ENCODE measurements at places on chromosomes 7 and 10.

GRCh38 chr7:134367956-134368749 is 51.4 kb upstream of the SLC35B4 start:
- no peak for DNase-seq

DNA sequence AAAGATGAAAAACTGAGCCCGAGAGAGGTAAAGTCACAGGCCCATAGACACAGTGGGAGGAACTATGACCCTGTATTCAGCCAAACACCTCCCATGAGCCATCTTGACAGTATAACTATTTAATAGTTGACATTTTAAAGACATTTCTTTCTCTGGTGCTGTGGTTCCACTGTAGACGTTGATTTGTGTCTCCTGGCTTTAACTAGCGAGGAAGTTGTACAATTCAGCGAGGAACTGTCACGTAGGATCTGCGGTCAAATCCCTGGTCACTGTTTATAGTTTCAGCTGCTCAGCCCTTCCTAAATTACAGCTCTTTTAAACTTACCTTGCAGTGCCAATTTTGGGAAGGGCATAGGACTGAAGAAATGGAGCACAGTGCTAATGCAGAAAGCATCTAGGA is 7.1 kb upstream of the CELF2 start:
- DNase-seq: no peak

GRCh38 chr7:101128040-101128834 is 1.3 kb downstream of the SERPINE1 start:
- DNase-seq: no peak

GRCh38 chr7:30616318-30616717 is 21.6 kb downstream of the GARS1 start:
- DNase-seq: no peak

DNA sequence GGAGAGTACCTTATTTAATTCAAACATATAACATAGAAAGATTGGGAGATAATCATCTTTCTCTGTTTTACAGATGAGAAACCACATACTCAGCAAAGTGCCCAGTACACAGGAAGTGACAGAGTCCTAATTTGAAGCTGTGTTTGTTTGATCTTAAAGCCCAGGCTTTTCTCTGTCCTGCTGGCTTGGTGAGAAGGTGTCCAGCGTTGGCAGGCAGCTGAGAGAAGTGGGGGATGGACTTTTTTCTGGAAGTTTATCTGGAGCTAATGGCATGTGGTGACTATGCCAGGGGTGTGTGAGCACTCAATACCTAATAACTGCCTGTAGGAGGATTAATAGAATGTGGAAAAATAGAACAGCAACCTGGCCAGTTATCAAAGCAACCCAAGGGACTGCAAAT is 60.8 kb downstream of the NPSR1 start:
- DNase-seq: no peak

DNA sequence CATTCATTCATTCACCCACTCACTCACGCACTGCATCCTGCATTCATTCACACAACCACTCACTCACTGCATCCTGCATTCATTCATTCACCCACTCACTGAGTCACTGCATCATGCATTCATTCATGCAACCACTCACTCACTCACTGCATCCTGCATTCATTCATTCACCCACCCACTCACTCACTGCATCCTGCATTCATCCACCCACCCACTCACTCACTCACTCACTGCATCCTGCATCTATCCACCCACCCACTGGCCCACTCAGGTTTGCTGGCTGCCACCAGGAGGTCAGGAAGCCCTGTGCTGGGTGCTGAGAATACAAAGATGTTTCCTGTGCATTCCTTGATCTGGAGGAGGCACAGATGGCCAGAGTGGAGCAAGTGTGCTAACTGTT is 2.3 kb upstream of the SNX8 start:
- DNase-seq: no peak

GRCh38 chr7:114940220-114940619 is 18.3 kb downstream of the MDFIC start:
- DNase-seq: no peak

GRCh38 chr10:111455776-111456426 is 379.1 kb downstream of the ADRA2A start:
- no peak for DNase-seq

GRCh38 chr7:82932516-82932915 is 230.2 kb downstream of the PCLO start:
- no peak for DNase-seq

DNA sequence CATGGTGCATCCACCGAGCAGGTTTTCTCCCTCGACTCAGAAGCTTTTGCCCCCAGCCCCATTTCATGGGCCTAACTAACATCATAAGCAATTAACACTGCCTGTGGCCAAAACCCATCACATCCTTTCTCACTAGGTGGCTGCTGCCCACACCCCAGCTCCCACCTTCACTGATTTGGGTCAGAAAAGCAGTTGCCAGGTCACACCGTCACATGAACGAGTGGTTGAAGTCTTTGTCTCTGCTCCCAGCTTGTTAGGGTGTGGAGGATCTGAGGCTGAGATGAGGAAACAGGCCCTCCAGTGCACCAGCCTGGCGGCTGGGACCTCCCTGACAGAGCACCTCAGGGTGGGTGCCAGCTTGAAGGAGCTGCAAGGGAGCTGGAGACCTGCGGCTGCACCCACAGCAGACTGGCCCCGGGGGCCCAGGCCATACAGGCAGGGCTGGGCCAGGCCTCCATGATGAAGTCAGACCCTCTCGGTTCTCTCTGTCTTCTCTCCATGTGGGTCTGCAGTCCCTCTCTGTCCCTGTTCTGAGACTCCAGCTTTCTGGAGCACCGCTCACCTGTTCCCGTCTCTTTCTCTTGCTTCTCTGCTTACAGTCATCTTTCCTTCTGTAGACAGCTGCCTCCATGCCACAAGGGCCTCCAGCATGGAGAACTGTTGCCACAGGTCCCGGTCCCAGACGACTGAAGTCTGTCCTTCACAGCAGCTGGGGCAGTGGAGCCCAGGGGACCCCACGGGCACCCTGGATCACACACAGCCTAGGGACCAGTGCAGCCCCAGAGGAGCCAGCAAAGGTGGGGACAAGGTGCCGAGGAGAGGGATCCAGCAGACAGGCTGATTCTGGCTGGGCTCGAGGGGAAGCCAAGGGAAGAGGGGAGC is 13.8 kb upstream of the INPP5A start:
- DNase-seq: no peak

DNA sequence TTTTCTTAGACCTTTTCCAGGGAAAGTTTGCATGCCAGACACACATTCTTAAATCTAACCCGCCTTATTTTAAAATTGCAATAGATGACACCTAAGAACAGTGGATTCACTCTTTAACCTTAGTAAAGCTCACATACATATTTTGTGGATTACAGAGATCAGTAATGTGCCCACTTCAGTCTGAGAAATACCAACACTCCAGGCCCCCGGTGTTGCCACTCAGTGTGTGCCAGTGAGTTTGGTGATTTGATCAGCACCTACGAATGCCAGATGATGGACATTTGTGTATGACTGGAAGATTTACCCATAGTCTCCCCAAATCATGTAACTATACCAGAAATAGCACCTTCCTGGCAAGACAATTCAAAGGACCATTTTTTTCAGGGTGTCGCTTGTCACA is 2.6 kb downstream of the LRRN3 start:
- no peak for DNase-seq

Data from stimulated activated CD4-positive, alpha-beta T cell treated with anti-CD3 and anti-CD28 coated beads, Interleukin-4, amount 100 ng/mL, for 1 hour (primary cell).